ENCODE measurements at places on chromosomes 4 and X.

- no peak for DNase-seq
Observed at GRCh38 chr4:119825696-119826095, 197.1 kb upstream of the PDE5A start.

GRCh38 chr4:122612540-122612939 is 8.3 kb downstream of the IL21 start:
- DNase-seq = no peak

- DNase-seq = no peak
Observed at GRCh38 chrX:63750811-63751210, 34.2 kb downstream of the ARHGEF9 start.

DNA sequence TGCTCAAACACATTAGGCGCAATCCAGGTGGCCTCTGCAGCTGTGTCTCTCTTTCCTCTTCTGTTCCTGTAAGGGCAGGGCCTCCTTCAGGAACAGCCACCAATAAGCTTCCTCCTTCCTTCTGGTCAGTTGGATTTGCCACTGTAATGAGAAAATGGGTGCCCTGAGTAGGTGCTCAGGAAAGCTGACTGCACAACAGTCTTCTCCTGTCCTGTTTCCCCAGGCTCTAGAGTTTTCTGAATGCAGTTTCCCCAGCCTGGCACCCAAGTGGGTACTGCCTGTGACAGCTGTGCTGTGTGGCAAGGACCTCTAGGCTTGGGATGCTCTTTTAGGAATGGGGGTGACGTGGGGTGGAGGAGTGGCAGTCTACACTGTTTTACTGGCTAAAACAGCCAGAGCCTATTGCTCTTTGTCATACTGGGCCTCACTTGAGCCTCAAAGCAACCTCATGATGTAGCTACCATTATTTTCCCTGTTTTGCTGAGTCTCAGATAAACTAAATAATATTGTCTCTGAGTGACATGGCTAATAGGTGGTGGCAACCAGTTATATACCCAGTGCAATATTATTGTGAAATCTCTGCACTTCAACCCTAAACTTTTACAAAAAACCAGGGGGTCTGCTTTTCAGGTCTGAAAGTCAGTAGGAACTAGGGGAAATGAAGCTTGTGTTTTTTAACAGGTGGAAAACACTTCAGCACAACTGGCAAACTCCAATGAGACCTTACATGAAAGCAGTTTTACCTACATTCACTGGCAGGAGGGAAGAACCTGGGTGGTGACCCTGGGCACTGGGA is 1.2 kb downstream of the CXCL2 start:
- no peak for DNase-seq

- no peak for DNase-seq
Observed at GRCh38 chr4:185128272-185129119, 14.6 kb upstream of the SLC25A4 start.

DNA sequence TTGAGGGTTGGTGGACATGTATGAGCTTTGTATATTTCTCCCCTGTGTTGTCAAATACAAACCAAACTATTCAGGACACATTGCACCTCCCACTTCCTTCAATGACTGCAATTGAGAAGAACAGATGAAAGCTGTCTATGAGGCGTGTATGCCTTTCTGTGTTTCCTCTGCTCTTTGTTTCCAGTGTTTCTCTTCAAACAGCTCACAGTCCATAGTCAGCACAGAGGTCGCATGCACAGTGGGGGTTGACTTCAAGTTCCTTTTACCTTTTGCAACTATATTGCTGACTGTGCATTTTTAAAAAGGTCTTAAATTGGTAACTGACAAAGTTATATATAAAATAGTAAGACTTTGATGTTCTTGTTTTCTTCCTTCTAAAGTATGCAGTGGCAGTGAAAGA is 957.8 kb downstream of the C4orf33 start:
- no peak for DNase-seq

GRCh38 chrX:25650216-25650820 is 487.8 kb upstream of the MAGEB18 start:
- DNase-seq = no peak

GRCh38 chr4:156606554-156607477 is 364.8 kb downstream of the PDGFC start:
- DNase-seq = no peak

- no peak for DNase-seq
Observed at GRCh38 chrX:9656277-9656676, 109.4 kb downstream of the GPR143 start.

DNA sequence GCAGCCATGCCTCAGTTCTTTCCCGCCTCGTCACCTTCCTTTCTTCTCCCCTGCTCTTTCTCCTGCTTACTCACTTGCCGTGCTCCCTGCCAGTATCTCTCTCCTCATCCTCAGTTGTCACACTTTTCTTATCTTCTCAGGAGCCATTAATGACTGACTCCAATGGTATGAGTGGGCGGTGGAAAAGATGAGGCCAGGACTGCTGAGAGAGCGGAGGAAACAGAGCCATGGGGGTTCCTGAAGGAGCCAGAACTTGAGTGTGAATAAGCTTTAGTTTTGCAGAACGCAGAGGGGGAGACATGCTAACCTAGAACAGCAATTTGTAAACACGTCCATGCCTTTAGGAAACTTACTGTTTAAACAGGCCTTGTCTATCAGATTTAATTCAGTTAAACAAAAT is 126.5 kb downstream of the CHIC2 start:
- no peak for DNase-seq

- no peak for DNase-seq
Observed at GRCh38 chr4:26192899-26193869, 127.6 kb upstream of the RBPJ start.

DNA sequence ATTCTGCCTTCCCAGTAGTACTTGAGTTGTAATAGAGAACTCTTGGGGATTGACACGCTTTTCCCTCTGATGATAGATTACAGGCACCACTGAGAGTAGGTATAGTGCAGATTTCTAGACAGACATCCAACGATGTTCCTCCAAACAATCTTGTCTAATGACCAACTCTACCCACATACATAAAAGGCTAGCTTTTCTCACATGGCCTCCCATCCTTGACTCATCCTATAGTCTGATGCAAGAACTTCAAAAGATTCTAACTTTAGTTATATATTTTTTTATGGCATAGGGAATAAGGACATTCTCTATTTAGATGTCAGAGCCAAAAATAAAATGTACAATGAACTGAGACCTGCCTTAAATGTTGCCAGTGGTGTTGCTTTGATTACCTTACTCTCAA is 60.9 kb downstream of the GLRA2 start:
- no peak for DNase-seq

DNA sequence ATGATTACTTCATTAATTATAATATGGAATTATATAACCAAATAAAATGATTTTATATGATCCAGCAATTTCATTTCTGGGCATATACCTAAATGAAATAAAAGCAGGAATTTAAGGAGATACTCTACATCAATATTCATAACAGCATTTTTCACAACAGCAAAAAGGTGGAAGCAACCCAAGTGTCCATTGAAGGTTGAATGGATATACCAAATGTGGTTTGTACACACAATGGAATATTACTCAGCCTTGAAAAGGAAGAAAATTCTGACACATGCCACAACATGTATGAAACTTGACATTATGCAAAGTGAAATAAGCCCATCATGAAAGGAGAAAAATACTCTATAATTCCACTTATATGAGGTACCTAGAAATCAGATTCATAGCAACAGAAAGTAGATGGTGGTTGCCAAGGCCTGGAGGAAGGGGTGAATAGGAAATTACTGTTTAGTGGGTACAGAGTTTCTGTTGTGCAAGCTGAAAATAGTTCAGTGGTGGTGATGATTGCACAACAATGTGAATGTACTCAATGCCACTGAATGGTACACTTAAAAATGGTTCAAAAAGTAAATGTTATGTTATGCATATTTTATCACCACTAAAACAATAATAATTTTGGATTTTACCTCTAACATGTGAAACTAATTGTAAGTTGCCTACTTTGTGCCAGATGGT is 471.5 kb downstream of the SPRY1 start:
- DNase-seq = no peak
